ENCODE measurements at places on chromosomes 1 and 21.

DNA sequence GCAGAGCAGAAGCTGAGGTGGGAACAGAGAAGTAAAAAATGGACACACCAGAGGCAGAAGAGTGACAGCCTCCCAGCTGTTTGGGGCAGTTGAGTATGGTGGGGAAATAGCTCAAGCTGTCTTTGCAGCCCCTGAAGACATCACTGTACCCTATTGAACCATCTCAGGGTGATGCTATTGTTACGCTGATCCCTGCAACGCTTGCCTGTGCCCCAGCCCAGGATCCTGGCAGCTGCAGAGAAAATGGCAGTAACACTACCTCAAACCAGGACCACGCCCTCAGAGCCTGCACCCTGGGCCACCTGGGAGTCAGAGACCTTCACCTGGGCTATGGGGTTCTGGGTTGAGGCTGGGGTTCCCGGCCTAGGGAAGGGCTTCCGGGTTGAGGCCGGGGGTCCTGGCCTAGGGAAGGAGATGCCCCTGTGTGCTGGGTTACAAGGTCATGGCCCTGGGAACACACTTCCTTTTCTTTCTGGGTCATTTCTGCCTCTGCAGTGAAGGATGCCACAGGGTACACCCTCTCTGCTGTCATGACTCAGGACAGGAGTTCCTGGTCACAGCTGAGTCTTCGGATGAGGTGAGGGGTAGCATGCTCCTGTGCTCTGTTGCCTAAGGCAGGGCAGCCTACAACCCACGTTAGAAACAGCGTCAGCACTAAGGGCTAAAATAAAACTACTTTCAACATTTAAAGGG, 11.6 kb downstream of the BSND start:
- no peak for DNase-seq

DNA sequence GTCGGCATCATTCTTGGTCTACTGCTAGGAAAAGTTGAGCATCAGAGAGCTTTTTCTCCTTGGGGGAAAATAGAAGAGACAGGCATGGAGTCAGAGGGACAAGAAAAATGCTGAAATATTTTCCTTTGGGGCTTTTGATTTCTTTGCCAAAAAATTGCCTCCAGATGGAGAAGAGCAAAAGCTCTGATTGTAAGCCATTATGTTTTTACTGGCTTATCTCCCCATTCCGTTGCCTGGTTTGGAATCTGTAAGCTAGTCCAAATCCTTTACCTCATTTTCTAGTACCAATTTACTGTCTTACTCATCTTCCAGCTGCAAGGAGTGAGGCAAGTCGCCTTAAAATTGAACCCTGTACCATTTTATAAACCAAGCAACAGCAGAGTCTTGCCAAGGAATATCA, 23.3 kb upstream of the NBL1 start:
- peak; percentile 78 for DNase-seq

GRCh38 chr1:47708658-47709018, 270.8 kb downstream of the FOXD2 start:
- DNase-seq, result no peak

- DNase-seq, result peak; percentile 69
Measured at GRCh38 chr21:37145635-37146111, 72.6 kb downstream of the TTC3 start.

Data from fibroblast of mammary gland (primary cell).